ENCODE measurements at places on chromosomes 3 and 15.

- no peak for DNase-seq
Measured at GRCh38 chr3:64086479-64087252, 63.4 kb upstream of the PSMD6 start.

GRCh38 chr15:90232941-90233386 is 777 bp downstream of the CIB1 start:
- DNase-seq = no peak

DNA sequence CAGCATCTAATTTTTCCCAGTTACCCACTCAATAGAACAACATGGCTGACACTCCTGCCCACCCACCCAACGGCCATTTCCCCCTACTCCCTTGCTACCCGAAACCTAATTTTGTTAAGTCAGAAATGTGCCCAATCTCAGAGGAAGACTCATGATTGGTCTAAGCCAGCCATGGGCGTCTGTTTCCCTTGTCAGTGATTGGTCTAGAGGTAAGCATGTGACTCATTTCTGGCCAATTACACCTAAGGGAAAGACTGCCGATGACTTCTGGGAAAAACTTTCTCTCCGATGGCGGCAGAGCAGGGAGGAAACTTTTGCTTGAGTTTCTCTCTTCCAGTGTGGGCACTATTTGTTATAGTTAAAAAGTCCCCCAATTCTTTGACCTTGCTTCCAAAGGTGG is 72.9 kb downstream of the RPLP1 start:
- DNase-seq = no peak

DNA sequence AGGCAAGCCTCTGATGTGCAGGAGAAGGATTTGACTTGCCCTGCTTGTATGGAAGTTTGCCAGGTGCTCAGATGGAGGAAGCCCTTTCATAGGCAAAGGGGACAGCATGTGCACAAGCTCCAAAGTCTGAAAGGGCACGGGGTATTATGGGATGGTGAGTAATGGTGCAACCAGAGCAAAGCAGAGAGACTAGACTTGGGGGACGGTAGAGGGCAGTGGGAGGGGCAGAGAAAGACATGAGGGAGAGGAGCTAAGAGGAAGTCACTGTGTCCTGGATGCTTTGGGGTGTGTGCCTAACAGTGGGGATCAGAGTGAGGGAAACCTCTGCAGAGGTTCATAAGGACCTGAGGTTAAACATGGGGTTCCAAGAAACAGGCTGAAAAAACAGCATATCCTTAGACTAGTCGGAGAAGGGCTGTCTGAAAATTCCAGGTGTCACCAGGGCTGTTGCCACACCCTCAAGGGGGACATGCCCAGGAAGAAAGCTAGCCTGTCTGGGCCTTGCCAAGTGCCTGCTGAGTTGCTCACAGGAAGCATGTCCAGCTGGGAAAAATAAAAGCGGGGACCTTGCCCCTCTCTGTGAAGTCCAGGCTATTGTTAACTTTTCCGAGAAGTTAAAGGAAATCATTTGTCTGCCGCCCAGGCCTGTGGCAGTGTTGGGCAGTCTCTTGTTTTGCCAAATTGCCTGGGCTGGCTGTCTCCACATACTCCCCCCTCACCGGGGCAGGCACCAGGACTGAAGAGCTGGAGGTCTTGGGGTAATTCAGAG is 47.1 kb downstream of the HRH1 start:
- DNase-seq = no peak

GRCh38 chr3:20072422-20072821 is 32.2 kb downstream of the KAT2B start:
- peak; percentile 90 for DNase-seq

DNA sequence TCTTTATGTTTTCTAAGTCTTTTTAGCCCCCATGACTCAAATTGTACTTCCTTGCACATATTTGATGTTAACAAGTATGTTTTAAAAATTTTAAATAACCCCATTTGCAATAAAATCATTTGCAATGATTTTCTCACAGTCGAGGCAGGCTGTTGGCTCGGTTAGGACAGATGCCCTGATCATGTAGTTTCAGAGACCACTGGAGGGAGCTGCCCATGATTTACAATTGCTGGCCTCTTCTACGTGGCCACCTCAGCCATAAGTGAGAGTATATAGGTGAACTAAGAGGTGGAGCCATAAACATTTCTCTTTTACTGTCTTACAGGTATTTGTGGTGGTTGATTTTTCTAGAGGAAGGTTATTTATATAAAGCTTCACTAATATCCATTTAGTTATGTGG is 1.7 kb downstream of the DTWD1 start:
- DNase-seq = no peak
